NCI-H187 (cell line): ENCODE measurements at places on chromosomes 4 and X.

- no peak for DNase-seq
Measured at GRCh38 chr4:114386637-114387233, 211.9 kb upstream of the UGT8 start.

DNA sequence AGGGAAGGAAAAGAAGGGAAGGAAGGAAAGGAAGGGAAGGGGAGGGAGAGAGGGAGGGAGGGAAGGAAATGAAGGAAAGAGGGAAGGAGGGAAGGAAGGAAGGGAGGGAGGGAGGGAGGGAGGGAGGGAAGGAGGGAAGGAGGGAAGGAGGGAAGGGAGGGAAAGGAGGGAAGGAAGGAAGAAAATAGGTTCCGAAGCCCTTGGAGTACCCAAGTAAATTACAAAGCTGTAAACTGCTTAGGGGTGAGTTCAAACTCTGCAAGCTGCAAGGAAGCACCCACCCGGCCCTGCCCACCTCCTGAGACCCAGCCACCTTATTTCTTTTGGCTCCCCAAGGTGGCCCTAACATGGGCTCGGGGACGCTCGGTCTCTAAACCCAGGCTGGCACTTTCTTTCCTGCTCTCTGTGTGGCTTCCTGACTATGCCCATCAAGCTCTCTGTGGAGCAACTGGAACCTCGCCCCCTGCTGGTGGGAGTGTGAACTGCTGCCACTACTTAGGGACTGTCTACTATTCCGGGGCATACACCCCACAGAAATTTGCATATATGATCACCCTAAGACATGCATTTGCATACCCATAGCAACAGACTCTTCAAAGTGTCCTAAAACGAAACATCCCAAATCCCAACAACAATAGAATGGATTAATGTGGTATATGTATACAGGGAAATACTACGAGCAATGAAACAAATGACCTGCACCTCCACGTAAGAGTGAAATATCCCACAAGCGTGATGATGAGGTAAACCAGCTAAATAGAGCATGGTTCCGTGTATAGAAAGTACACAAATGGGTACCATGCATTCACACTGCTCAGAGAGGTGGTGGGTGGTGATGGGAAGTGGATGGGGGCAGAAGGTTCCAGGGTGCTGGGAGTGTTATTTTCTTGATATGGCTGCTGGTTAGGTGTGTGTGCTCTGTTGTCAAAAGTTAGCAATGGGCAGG lies 151.7 kb upstream of the TBL1X start:
- DNase-seq: peak; percentile 7

DNA sequence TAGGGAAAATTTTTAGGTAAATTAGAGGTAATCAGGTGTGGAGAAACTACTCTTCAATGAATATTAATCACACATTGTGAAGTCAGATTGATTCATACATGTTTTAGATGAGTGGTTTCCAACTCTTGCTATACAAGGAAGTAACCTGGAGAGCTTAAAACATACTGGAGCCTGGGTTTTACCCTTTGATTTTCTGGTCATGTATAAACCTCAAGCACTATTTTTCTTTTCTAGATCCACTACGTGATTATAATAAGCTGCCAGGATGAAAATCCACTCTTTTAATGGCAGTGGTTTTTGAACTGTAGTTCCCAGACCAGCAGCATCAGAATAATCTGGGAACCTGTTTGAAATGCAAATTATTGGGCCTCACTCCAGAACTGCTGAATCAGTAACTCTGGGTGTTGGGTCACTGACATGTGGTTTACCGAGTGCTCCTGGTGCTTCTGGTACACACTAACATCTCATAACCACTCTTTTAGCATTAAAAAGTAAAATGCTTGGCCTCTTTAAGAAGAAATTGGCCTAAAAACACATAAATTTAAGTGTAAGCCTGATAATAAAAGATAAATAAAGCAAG lies 63.4 kb downstream of the DCAF12L1 start:
- no peak for DNase-seq

DNA sequence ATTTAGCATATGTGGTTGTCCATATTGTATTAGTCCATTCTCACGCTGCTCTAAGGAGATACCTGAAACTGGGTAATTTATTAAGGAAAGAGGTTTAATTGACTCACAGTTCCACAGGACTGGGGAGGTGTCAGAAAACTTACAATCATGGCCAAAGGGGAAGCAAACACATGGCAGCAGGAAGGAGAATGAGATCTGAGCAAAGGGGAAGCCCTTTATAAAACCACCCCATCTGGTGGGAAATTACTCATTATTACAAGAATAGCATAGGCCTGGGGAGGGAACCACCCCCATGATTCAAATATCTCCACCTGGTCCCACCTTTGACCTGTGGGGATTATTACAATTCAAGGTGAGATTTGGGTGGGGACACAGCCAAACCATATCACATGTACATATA lies 122.6 kb upstream of the ANK2 start:
- no peak for DNase-seq

DNA sequence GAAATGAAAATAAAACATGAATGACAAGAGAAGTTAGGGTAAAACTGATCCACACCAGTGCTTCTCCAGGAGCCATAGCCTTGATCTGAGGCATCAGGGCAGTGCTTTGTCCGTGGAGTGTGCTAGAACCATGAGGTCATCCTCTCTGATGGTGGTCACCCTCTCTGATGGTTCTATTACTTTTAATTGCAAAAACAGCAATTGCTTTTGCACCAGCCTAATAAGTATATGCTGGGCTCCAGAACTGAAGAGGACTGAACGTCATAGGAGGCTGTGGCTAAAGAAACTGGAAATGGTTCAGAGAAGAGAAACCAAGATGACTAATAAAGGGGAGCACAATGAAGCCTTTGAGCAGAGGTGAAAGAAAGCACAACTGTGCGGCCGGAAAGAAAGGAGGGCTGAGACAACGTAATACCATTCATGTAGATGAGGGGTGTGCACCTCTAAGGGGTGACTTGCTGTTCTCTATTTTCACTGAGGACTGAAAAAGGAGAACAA lies 17.0 kb upstream of the TMEM154 start:
- DNase-seq: no peak

DNA sequence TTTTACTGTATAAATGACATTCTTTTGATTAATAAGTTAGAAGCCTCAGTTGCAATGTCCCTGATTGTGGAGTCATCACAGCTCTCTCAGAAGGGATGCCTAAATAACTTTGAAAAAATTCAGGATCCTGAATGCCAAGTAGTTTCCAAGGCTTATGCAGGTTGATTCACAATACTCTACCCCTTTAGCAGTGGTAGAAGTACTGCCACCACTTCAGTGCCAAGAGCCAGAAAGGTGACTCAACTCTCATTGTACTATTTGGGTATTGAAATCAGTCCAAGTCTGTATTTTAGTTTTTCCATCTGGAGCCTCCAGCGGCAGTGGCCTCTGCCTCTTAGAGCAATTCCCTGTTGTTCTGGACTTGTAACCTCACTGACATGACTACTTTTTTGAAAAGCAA lies 320.1 kb upstream of the NDST4 start:
- no peak for DNase-seq

DNA sequence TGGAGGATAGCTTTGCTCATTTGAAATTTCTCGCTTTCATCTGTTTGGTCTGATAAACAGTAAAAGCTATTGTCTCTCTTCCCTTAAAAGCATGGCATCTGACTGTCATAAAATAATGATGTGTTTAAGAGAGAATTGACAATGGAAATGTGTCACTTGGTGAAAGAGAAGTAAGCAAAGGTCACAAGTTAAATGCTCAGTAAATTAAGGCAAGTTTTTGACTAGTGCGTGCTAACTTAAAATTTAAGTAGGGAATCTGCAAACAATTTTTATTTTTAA lies 161.6 kb upstream of the ANKRD50 start:
- no peak for DNase-seq
